ENCODE measurements at places on chromosomes 3 and 15.

- no peak for DNase-seq
Observed at GRCh38 chr15:27336676-27337075, 365.7 kb downstream of the GABRG3 start.

GRCh38 chr3:178195824-178196223, 340.4 kb upstream of the KCNMB2 start:
- no peak for DNase-seq

- no peak for DNase-seq
Observed at GRCh38 chr3:178019645-178020044, 516.6 kb upstream of the KCNMB2 start.

GRCh38 chr15:85780225-85780985, 14.3 kb downstream of the KLHL25 start:
- DNase-seq: no peak

DNA sequence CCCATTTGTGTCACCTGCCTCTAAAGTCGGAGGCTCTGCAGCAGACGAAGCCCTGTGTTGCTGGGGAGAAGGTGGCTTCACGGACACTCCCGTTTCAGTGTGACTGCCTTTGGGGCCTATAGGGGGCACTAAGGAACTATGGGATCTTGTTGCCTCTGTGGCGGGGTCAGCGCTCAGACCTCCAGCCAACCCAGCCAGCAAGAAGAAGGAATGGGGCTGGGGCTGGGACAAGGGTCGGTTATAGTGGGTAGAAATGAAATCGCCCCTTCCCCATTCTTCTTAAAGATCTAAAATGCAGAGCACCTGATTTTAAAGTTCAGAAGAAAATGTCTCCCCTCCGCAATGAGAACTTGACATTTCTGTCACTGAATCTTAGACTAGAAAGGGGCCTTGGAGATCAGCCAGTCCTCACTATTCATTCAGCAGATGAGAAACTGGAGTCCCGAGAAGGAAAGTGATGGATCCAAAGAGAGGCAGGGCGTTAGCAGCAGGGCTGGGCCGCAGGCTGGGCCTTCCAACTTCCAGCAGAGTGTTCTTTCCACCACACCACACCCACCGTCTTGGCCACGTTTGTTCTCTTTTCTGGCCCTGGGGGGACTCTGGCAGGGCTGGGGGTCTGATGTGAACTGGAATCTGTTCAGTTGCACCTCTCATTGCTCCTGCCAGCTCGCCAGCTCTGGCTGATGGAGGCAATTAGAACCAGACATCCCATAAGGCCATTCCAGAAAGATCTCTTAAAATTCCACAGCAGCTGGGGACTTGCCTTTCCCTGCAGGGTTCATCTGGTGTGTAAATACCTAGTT, 195.4 kb downstream of the OPA1 start:
- peak; percentile 23 for DNase-seq

- no peak for DNase-seq
Observed at GRCh38 chr15:57436166-57436565, 59.9 kb downstream of the CGNL1 start.

DNA sequence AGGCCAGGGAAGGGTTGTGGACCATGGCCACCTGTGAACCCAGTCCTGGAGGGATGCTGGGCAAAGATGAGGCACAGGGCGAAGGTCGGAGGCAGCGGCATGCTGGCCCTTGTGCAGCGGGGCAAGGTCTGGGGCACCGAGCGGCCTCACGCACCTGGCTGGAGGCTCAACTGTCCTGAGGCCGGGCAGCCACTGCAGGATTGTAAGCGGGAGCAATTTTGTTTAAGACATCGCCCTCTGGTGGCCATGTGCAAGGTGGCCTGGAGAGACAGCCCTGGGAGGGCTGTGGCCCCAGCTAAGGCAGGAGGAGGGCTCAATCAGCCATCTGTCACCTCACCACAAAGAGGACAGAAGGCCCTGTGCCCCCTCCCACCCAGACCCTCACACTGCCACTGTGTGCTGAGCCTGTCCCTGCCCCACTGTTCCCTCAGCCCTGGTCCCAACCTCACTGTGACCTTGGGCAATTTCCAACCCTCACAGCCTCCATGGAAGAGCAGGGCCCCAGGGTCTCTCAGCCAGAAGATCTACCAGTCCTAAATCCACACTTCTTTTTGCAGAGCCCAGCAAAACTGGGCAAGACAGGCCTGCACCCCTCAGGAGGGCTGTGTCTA, 46.2 kb downstream of the TPRA1 start:
- peak; percentile 75 for DNase-seq

Data from dorsolateral prefrontal cortex (tissue), 122 donors.